Hematopoietic multipotent progenitor cell treated with erythropoietin and hydrocortisone succinate and interleukin-3 and kit ligand, for 15 days (in vitro differentiated cells): ENCODE measurements at places on chromosomes 6 and 20.

GRCh38 chr6:13767121-13767808, 47.1 kb downstream of the MCUR1 start:
- DNase-seq, result peak; percentile 18

- no peak for DNase-seq
Observed at GRCh38 chr6:147904416-147904815, 395.9 kb downstream of the SAMD5 start.

- no peak for DNase-seq
Observed at GRCh38 chr6:150354754-150355571, 13.8 kb upstream of the IYD start.

DNA sequence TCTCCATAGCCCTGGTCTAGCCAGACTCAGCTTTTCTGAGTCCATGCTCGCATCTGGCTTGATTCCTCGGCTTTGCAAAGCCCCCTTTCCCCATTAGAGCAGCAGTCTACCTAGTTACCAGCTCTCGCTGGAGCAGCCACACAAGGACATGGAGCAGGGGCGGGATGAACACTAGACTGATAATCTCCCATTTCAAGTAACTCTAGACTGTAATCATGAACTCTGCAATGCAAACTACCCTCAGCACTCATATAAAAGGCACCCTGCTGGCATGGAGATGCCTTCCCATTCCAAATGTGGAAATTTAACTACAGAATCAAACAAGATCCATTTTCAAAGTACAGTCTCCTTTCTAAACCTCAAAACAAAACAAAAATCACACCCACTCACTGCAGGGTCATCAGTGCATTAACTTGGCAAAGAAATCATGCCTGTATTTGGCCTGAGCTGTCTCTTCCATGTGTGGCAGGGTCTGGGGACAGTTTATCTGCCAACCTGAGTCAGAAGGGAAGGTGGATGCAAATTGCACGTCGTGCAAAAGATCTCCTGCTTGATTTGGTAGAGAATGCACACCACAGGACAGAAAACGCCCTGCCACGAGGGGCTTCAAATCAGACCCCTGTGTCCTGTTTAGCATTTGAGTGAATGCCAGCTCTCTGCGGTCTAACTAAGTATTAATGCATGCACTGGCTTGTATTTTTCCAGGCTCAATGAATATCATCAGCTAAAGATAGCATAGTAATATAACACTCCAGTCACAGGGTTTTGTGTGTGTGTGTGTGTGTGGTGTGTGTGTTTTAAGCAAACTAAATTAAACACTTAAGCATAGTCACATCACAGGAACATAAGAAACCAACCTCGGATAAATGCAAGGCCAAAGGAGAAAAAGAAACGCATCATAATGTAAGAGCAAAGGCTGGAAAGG, 85.3 kb downstream of the MYLK4 start:
- DNase-seq, result no peak

GRCh38 chr6:52301326-52301725, 16.8 kb upstream of the MCM3 start:
- no peak for DNase-seq

DNA sequence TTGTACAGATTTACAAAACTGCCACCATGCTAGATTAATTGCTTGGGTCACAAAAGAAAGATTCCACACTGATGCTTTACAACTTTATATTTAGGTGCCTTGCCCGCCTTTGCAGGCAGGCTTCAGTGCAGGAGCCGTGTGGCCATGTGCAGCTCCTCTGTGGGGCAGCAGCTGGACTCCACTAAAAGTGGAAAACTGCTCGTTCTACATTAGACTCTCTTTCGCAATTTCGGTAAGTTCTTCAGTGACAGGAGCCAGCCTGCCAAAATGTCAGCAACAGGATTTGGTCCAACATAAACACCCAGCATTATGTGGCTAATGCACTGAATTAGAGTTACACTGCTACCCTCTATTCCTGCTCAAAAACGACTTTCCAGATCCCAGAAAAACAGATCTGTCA, 174.4 kb upstream of the KCNK16 start:
- DNase-seq, result no peak

GRCh38 chr6:88709819-88710246, 253.6 kb downstream of the RNGTT start:
- no peak for DNase-seq

- DNase-seq, result no peak
Observed at GRCh38 chr20:1579488-1579887, 22.0 kb upstream of the SIRPD start.

GRCh38 chr6:5157621-5158138, 72.5 kb downstream of the PPP1R3G start:
- DNase-seq, result no peak

GRCh38 chr6:106763361-106763760, 134.0 kb downstream of the QRSL1 start:
- no peak for DNase-seq

DNA sequence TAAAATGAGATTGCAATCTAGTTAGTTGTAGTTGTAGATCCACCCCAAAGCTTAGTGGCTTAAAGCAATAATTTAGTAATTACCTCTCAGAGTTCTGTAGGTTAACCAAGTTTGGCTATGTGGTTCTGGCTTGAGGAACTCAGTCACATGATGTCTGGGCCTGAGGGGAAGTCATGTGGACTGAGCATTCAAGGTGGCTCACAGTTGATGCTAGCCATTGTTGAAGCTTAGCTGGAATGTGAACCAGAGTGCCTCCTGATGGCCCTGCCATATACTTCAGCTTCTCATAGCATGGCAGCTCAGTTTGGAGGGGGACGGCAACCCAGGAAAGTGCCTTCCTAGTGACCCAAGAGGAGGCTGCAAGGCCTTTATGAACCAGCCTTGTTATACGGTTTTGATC, 263.2 kb upstream of the RNF217 start:
- DNase-seq, result no peak

GRCh38 chr6:114064862-114065261, 93.9 kb upstream of the HDAC2 start:
- no peak for DNase-seq

DNA sequence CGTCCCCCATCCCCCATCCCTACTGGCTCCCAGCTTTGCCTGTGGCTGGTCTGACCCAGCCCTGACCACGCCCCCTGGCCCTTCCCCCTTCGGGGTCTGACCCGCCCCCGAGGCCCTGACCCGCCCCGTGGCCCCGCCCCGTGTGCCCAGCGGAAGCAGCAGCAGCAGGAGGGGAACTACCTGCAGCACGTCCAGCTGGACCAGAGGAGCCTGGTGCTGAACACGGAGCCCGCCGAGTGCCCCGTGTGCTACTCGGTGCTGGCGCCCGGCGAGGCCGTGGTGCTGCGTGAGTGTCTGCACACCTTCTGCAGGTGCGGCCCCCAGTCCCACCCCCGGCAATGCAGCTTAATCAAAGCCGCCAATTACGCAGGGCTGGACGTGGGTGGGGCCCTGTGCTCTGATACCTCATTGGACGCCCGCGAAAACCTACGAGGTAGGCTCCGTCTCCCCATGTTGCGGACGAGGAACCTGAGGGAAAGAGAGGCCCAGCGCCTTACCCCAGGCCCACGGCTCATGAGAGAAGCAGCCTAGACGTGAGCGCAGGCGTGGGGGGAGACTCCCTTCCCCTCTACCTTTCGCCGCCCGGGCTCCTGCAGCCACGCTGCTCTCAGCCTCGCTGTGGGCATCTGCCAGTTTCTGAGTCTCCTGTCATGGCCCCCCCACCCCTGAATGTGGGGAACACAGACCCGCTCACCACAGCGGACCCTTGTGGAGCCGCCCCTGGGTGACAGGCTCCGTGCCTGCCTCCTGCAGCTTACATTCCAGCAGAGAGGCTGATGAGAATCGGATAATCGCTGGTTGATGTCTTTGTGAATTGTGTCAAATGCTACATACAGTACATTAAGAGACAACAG, 12.8 kb downstream of the RBCK1 start:
- DNase-seq, result peak; percentile 19

DNA sequence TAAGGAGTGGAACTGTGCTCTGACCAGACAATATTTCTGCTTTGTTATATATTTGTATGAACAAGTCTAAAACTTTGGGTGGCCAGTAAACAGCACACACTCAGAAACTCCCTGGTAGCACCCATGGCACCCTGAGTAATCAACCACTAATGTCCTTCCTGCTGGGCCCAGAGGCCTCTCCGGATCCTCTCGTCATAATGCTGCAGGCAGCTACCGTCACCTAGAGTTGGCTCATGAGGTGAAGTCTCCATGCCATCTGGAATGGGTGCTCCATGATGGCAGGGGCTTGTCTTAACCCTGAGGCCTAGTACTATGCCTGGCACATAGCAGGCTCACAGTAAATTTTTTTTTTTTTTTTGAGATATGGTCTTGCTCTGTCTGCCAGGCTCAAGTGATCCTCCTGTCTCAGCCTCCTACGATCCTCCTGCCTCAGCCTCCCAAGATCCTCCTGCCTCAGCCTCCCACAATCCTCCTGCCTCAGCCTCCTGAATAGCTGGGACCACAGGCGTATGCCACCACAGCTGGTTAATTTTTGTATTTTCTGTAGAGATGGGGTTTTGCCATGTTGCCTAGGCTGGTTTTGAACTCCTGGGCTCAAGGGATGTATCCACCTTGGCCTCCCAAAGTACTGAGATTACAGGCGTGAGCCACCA, 3.0 kb upstream of the SDCBP2 start:
- DNase-seq, result no peak

GRCh38 chr6:38153076-38153797, 333.7 kb downstream of the ZFAND3 start:
- DNase-seq, result no peak

DNA sequence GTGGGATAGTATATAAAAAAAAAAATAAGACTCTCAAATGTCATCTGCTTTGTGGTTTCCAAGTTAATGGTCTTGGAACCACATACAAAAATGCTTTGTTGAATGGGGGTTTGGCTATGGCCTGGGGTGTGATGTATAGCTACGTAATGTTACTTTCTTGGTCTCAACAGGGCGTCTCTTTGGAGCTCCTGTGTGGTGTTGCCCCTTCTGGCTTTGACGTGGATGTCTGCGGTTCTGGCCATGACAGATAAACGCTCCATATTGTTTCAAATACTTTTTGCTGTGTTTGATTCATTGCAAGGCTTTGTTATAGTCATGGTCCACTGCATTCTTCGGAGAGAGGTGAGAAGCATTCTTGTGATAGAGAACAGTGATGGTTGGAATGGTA, 457.7 kb downstream of the LMBRD1 start:
- DNase-seq, result no peak

DNA sequence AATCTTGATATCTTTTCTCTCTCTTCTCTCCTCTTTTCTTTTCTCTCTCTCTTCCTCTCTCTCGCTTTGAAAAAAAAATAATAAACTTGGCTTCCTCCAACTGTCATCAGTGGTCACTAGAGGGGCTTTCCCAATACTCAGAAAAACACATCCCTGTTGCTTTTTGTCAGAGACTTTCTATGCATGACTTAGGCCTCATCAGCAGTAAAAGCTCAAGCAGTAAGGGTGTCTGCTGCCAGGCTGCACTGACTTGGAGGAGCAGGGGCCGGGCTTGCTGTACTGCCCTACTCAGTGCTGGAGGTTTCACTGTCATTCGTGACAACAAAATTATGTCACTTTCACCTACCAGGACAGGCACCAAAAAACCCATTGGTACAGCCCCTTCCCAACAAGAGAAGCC, 272.0 kb downstream of the ADGB start:
- no peak for DNase-seq

- no peak for DNase-seq
Observed at GRCh38 chr20:31476643-31477215, 1.6 kb downstream of the REM1 start.

DNA sequence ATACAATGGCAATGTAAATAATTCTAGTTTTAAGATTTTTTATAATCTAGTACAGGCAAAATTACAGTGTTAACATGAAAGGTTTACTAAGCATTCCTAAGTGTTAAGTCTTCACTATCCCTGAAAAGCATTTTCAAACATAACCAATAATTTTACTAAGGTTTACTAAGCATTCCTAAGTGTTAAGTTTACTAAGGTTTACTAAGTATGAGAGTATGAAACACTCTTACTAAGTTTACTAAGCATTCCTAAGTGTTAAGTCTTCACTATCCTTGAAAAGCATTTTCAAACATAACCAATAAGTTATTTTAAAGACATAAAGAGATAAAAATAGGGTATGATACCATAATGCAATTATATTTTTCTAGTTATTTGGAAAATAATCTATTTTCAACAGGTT, 82.6 kb downstream of the PRSS35 start:
- DNase-seq, result no peak

DNA sequence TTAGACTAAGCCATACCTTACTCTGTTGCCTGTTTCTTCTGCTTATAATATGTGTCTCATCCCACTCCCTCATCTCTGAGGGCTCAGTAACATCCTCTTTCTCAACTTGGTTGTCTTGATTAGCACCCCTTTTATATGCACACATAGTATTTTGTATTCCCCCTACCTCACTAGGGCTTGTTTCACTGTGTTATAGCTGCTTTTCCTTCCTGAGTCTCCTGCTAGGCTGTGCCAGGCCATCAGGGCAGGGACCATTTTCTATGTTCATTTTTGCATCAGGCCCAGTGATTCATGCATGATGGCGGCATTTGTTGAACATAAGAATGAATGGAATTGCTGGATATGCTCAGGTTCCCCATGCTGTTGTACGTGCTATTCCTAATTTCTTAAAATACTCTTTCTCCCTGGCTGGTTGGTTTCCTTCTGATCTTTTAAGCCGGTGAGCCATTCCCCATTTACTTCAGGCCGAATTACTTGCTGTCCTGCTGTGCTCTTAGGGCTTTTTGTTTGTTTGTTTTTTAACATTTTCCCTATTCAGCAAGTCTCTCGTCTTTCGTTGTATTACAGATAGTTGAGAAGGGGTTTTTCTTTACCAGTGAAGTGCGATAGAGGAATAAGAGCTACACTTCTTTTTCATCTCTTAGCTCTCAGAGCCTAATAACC, 183.2 kb downstream of the CARMIL1 start:
- DNase-seq, result no peak

- DNase-seq, result no peak
Observed at GRCh38 chr6:84728602-84729001, 35.8 kb downstream of the TBX18 start.
